ENCODE measurements at places on chromosomes 3 and 15.

DNA sequence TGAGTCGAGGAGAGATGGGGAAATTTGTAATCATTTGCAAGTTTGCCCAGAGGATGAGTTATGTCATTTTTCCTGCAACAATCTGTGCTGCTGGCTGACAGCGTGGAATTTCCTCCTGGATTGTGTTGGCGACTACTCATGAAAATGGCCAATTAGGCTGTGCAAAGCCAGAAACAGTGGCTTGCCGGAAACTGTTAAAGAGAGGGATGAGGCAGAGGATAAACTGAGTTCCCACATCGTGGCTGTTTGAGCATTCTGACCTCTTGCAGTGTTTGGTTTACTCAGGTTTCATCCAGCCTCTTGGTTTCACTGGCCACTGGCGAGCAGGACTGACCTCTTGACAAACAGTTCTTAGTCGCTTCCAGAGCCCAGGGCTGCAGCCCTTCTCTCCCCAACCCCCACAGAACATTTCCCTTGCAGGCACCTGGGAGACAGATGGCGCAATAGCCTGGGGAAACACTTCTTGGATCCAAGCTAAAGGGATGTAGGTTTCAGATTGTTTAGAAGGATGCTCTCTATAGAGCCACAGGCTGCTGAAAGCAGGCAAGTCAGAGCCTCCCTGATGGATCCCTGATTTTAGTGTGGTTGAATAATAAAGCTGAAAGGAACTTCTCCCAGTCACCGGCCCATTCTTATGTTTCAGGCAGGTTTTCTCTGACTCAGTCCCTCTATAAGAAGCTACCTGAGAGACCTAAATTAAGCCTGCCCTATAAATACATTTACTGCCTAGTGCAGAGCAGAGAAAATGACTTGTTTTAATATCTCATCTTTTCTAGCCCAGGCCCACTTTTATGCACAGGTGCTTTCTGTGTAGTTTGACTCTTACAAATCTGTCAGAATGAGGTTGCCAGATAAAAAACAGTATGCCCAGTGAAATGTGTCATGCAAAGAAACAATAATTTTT is 92.8 kb upstream of the UBE2E1 start:
- no peak for DNase-seq

DNA sequence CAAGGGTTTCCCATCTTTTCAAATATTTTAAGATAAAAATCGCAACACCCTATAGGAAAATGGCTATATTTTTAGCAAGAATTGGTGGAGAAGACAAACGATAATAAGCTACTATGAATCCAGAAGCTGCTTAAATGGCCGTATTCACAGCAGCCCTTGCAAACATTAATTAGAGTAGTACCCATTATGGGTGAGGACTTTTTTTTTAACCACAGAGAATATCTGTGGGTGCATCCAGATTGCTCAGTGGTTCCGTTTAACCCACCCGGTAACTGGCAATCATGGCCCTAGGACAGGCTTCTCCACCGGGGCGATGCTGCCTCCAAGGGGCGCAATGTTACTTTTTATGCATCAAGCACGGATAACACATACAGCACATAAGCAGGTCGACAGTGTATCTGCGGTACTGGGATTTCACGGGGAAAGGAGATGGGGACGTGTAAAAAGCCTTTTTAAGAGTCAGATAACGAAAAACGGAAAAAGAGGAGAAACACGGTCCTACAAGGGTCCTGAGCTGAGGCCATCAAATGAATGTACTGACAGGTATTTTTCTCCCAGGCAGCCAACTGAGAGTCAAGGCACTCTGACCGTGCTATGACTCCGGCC is 968 bp upstream of the TMEM266 start:
- no peak for DNase-seq

- no peak for DNase-seq
Measured at GRCh38 chr3:188788621-188789081, 383.1 kb upstream of the TPRG1 start.

DNA sequence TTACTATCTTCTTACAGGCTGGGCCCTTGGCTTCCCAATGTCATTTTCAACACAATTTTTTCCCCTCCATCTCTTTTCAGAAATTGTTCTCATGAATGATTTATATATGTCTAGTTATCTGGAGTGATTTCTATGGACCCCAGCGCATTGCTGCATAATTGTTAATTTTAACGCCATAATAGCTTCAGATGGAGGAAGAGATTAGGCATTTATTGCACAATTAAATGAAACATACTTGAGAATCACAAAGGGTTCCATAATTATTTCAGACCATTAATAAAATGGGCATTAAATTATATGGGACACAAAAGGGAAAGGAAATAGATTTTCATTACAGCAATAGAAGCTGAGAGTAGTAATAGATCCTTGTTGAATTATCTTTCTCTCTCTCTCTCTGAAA is 70.3 kb upstream of the SOX14 start:
- DNase-seq, result no peak

- no peak for DNase-seq
Measured at GRCh38 chr15:71329497-71330260, 214.4 kb downstream of the THSD4 start.

DNA sequence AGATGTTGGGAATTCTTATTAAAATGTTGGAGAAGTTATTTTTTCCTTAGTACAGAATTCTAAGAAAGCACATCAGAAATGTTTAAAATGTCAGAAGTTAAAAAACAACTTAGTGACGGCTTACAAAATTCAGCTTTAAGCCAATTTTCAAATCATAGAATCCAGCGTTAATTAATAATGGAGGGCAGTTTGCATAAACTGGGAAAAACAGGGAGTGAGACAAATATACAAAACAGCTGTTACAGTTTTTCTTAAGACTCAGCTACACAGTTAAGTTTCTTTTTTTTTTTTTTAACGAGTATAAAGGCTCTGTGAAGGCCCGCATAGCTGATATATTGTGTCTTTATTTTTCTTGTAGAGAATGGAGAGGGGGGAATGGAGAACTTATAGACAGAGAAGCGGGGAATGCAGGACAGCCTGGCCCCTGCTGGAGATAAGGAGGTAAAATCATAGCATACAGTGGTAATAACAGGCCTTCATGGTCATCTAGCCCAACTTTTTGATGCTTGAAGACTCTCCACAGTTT is 164.4 kb downstream of the BBX start:
- no peak for DNase-seq

GRCh38 chr3:116046350-116046749 is 398.9 kb downstream of the LSAMP start:
- no peak for DNase-seq

DNA sequence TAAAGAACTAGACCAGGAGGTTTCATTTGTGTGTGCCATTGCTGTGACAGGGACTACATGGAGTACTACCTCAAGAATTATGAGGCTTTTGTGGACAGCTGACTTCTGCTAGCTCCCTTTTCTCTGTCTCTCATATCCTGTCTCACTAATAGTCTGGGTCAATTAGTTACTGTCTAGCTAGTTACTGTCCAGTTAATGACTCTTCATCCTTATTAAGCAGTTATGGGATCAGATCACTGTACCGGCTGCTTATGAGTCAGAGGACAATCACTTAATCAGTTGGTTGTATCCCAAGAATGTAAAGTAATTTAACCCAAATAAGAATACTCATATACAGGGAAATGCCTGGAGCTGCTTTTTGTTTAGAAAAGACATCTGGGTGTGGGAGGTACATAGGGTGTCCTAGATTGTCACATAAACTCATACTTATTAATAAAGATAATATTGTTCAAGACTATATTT is 158.0 kb downstream of the CDIN1 start:
- DNase-seq, result no peak
